ENCODE measurements at places on chromosomes 3 and 15.

DNA sequence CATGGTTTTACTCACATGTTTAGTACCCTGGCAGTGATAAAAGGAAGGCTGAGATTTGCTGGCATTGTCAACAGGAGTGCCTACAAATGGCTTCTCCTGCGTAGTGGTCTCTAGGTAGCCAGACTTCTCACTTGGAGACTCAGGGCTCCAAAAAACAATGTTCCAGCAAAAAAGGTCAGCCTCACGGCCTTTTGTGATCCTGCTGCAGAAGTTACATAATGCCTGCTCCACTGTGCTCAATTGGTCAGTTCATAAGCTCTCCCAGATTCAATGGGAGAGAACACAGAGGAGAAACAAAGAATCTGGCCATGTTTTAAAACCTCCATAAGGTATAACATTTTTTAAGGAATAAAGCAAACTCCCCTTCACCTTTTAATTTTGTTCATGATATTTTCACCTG, 76.1 kb upstream of the CMSS1 start:
- DNase-seq: no peak

GRCh38 chr3:43759297-43759782, 68.6 kb downstream of the ABHD5 start:
- no peak for DNase-seq

- DNase-seq: no peak
Observed at GRCh38 chr3:89380016-89380415, 272.6 kb downstream of the EPHA3 start.

GRCh38 chr3:177731644-177732268, 534.5 kb upstream of the TBL1XR1 start:
- DNase-seq: no peak

- peak; percentile 40 for DNase-seq
Observed at GRCh38 chr3:172701751-172702150, 9.1 kb downstream of the NCEH1 start.

- DNase-seq: no peak
Observed at GRCh38 chr3:167739190-167739810, 3.8 kb downstream of the SERPINI1 start.

GRCh38 chr3:14177580-14178246, 688 bp downstream of the XPC start:
- no peak for DNase-seq

DNA sequence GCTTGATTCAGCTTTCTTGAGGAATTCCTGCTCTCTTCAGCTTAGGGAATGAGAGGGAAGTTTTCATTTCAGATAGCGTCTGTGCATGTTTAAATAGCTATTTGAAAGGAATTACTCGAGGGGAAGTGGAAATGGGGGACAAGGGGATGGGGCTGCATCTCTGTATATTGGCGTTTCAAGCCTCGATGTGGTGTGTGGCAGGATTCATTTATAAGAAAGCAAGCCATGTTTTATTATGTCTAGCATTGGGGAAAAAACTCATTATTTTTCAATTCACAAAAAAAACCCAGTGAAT, 1.0 kb downstream of the ATP2C1 start:
- DNase-seq: peak; percentile 35

- no peak for DNase-seq
Observed at GRCh38 chr3:49831341-49831740, 17.6 kb upstream of the UBA7 start.

DNA sequence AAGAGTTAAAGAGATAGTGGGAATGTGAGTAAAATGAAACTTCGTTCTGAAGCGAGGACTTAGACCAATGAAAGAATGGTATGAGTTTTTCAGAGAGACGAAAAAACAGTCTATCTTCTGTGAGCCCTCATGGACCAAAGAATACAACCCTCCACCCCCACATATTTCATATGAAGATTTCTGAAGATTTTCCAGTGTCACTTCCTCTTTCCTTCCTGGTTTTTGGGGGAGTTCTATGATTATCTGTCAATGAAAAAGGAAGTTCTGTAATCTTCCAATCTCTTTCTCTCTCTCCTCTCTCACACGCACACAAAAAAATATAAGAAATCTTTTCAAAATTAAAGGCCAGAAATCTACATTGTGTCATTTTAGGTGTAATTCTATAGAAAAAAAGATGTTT, 27.7 kb downstream of the CMSS1 start:
- no peak for DNase-seq

- no peak for DNase-seq
Observed at GRCh38 chr3:108001457-108001856, 89.4 kb downstream of the CD47 start.

- no peak for DNase-seq
Observed at GRCh38 chr3:195441476-195441991, 1.3 kb downstream of the ACAP2 start.

GRCh38 chr3:9322780-9323179, 40.1 kb upstream of the THUMPD3 start:
- DNase-seq: no peak

- no peak for DNase-seq
Observed at GRCh38 chr3:71831599-71831998, 46.7 kb upstream of the PROK2 start.

DNA sequence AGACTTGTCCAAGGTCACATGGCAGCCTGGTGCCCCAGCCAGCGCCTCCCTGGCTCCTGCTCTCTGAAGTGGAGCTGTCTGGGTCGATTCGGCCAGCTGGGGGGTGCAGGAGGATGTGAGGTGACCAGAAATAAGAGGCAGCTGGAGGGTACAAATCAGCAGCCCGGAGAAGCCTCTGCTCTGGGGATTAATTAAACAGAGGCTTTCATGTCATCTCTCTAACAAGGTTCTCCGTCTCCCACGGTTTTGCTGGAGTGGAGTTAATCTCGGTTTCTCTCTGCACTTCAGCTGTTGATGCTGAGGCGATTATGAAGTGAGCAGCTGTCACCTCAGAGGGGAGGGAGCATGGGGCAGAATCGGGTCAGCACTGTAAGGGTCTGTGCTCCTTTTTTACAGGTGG, 236.8 kb downstream of the TLE3 start:
- DNase-seq: no peak

GRCh38 chr15:50883903-50884302, 24.6 kb upstream of the AP4E1 start:
- no peak for DNase-seq

GRCh38 chr3:61848885-61849284, 287.5 kb downstream of the PTPRG start:
- no peak for DNase-seq

GRCh38 chr3:139472380-139473010, 3.8 kb downstream of the RBP2 start:
- no peak for DNase-seq

- no peak for DNase-seq
Observed at GRCh38 chr3:195263193-195263924, 7.6 kb downstream of the XXYLT1 start.

- DNase-seq: no peak
Observed at GRCh38 chr3:133711013-133711412, 35.2 kb upstream of the TF start.

- no peak for DNase-seq
Observed at GRCh38 chr3:27285668-27286067, 83.5 kb downstream of the NEK10 start.

- DNase-seq: no peak
Observed at GRCh38 chr15:67720556-67721175, 104.6 kb upstream of the SKOR1 start.

DNA sequence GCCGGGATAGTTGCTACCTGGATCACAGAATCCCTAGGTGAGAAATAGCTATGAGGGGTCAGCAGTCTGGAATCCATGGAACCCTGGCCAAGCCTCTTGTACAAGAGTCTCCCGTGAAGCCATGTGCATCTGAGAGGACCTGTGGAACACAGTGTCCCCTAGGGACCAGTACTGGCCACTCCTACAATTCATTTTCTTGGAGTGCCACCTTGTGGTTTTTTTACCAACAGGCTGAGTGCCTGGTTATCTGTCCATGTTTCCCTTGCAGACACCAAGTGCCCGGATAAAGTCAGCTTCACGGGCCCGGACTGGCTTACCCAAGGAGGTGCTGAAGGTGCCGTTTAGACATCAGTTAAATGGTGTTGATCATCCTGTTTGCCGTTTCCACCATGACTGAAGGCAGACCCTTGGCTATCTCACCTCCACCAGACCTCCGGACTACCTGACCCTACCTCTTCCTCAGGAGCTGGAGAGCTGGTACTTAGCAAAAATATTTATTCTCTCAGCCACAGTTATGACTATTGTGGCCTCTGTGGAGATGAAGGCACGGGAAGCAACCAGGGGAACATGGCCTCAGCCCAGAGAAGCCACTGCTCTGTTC, 93.9 kb downstream of the RBPMS2 start:
- peak; percentile 28 for DNase-seq

GRCh38 chr15:41610048-41610447, 50.2 kb upstream of the MGA start:
- no peak for DNase-seq

DNA sequence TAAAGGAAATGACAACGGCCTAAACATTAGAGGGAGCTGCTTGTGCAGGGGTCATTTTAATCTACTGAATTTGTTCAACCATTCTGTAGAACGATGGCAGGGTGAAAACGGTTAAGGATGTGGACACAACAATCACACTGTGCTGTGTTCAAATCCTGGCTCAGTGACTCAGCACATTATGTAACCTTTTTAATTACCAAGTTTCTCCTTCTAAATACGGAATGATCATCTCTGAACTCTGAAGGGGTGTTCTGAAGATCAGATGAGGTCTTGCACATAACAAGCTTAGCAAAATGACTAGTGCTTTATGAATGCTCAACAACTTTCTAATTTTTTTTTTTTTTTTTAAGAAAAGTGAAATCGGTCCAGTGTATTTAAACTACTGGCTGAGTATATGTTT, 592.8 kb downstream of the FOXP1 start:
- no peak for DNase-seq

DNA sequence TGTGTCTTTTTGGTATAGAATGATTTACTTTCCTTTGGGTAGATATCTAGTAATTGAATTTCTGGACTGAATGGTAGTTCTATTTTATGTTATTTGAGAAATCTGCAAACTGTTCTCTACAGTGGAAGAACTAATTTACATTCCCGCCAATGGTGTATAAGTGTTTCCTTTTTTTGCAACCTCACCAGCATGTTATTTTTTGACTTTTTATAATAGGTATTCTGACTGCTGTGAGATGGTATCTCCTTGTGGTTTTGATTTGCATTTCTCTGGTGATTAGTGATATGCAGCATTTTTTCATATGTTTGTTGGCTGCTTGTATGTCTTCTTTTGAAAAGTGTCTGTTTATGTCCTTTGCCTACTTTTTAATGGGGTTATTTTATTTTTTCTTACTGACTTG, 607.2 kb downstream of the OTOL1 start:
- DNase-seq: no peak

GRCh38 chr3:185759512-185759911, 65.3 kb downstream of the IGF2BP2 start:
- DNase-seq: no peak

DNA sequence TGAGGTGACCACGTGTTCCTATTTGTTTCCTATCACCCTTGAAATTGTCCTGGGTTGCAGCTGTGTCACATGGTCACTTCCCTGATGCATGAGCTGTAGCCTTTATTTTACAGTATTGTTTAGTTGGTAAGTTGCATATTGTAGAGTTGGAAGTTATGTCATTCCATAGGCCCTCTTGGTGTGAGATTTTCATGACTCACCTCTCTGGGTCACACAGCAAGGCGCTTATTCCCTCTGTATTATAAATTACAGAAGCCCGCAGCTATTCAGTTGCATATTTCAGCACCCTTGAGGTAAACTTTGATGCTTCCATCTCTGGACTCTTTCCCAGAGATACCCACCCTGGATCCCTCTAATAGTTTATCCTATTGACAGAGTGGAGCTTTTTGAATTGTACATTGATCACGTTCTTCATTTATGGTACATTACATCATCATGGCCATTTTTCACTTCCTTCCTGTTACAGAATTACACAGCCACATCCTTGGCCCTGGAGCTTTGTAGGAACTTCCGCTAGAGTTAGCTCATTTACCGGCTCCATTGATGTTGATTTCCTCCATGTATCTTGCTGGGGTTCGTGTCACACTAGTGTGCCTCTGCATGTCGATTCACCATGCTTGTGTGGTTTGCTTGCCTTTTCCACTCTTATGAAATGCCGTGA, 543.1 kb upstream of the RGMA start:
- no peak for DNase-seq

DNA sequence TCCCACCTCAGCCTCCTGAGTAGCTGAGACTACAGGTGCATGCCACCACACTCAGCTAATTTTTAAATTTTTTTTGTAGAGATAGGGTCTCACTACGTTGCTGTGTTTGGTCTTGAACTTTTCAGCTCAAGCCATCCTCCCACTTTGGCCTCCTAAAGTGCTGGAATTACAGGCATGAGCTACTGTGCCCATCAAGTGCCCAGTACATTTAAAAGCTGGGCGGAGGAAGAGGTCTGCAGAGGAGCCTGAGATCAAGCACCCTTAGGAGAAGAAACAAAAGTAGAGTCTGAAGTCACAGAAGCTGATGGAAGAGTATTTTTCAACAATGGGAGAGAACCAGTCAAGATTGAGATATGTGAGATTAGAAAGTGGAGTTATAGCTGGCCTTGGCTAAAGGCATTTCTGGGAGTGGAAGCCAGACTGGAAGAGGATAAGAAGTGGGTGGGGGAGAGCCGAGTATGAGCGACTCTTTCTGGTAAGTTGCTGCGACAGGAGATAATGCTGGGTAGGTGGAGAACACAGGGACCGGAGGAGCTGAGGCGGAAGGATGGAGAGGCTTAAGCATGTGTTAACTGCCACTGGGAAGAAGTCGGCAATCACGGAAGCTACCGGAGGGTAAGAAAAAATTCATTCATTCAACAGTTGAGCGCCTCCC, 782 bp upstream of the IREB2 start:
- peak; percentile 25 for DNase-seq

GRCh38 chr3:194817936-194818335, 132.3 kb downstream of the FAM43A start:
- no peak for DNase-seq

GRCh38 chr15:101657968-101658784, 6.0 kb upstream of the TM2D3 start:
- no peak for DNase-seq

GRCh38 chr3:123110282-123110975, 43.6 kb downstream of the PDIA5 start:
- DNase-seq: no peak

DNA sequence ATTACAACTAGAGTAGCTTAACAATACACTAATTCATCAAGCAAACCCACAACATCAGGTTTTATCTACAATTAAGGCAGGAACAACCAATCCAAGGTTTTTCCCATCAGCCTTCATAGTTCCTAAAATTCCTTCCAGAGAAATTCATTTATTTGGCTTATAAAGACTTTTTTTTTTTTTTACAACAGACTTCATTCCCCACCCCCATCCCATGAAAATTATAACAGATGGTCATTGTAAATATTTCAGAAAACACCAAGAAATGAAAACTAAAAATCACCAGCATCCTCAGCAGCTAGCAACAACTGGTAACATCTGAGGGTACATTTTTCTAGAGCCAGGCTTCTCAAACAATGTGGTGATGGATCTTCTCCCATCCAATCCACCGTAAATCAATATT, 11.0 kb downstream of the SH3BP5 start:
- no peak for DNase-seq

- no peak for DNase-seq
Observed at GRCh38 chr15:97729270-97729669, 231.2 kb upstream of the ARRDC4 start.

All from NCI-H146 (cell line).